ENCODE measurements at places on chromosomes 6 and 20. TPM values are rescaled to one million over a fixed set of nuclear protein-coding genes. Genes with fewer than 3 reads are reported as not detected.

Gene NINL
- polyA plus RNA-seq: 0.79 TPM

DNA sequence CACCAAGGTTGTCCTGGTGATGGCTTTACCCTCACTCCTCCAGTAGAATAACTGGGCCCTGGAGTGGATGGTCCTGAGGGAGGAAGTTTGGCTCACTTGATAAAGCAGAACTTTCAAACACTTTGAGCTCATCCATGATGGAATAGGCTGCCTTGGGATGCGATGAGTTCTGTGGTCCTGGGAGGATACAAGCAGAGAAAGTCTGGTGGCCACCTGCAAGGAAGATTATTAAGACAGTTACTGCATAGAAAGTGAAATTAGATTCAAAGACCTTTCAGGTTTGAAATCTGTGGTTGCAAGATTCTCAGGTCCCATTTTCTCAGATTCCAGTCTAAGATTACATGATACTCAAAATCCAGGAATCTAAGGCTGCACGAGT, 19.9 kb upstream of the CCN5 start:
- no peak for DNase-seq

Gene COL19A1
- not detected for polyA plus RNA-seq

GRCh38 chr20:25336561-25337422, 53.8 kb downstream of the ABHD12 start:
- peak; percentile 21 for DNase-seq

- DNase-seq: no peak
Observed at GRCh38 chr20:57325632-57326356, 3.8 kb upstream of the SPO11 start.

GRCh38 chr6:122569230-122569771, 40.9 kb upstream of the PKIB start:
- no peak for DNase-seq

DNA sequence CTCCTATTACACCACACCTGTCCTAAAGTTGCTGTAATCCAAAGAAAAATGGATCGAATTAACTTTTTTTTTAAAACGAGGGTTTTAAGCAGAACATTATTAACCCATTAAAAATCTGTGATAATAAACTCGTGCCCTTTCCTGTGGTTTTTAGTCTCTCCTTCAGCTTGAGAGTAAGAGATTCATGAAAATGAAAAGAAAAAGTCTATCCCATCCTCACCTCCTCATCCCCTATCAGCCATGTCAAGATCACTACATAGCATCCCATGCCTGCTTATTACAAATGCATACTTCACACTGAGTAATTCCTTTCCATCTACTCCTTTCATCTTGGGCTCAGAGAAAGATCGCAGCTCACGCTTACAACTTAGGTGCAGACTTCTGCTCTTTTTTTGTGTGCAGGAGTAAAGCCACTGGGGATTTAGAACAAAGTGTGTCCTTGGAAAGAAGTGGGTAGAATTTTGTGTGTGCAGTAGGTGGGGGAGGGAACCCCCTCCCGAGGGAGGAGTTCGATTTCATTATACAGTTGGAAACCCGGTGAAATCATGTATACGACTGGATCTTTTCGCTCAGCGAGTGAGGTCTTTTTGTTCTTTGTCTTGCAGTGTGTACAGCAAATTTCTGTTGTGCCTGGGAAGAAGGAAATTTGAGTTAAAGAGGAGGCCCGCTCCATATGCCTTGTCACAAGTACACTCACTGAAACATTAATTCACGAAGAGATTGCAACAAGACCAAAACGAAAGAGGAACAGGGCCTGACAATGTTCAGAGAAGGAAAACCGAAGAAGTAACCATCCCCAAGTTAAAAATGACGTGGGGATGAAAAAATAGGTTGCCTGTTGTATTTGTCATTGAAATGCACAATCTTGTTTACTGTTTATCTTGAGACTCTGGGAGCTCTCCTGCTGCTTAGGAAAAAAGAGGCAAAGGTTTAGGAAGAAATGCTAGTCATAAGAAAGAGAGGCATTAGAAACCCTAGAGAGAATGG, 146.5 kb upstream of the ZNF217 start:
- DNase-seq: no peak

DNA sequence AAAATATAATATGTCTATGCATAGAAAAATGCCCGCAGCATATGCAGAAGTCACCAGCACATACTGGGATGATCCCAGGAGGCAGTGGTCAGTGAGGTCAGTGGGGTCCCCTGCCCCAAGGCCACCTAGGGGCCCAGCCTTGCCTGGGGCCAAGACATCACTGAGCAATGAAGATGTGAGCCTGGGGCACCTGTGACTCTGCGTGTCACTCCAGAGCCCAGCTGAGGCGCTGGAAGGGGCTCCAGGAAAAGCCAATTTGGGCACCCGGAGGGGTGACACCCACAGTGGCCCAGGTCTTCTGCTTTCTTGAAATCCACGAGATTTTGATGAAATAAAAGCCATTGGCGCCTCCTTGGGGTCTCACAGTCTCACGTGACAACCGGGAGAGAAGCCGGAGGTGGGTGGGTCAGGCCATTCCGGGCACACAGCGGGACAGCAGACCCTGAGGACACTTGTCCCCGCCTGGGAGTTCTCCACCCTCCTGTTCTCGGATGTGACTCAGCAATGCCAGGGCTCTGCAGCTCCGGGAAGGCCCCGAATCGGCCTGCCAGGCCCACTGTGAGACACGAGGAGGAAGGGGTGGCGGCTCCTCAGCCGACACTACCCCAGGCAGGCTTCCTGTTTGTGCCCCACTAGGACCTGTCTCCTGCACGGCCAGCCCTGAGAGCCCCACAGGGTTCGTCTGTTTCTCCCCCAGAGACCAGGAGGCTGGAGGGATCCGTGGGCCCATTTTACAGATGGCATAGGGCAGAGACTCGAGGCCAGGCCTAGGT, 24.4 kb upstream of the SLCO4A1 start:
- DNase-seq: no peak

- no peak for DNase-seq
Observed at GRCh38 chr6:102902471-102902870, 1509.0 kb downstream of the GRIK2 start.

Gene PDYN
- not detected for polyA plus RNA-seq

DNA sequence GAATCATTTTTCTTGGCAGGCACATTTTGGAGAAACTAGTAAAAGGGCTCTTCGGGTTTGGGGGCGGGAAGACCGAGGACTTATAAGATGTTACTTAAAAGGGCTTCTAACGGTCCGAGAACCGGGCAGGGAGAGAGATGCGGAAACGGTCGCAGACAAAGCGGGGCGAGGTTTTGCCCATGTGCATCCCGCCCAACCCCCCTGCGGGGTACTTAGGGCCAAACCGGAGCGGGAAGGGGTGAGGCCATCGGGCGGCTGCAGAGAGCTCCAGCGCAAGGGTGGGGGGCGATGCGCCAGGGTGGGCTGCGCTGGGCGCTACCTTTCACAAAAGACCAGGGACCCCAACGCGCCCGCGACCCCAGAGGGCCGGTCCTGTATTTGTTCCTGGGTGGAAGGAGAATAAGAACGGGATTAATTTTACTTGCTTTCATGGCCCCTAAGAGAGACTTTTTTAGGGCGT, 616 bp downstream of the TUBB start:
- no peak for DNase-seq

Gene CD24
- polyA plus RNA-seq: 372 TPM

- no peak for DNase-seq
Observed at GRCh38 chr6:24744911-24745310, 26.0 kb upstream of the C6orf62 start.

- DNase-seq: no peak
Observed at GRCh38 chr6:32815996-32816395, 806 bp downstream of the HLA-DOB start.

- no peak for DNase-seq
Observed at GRCh38 chr6:36132246-36132895, 2.1 kb downstream of the MAPK13 start.

- DNase-seq: no peak
Observed at GRCh38 chr6:89927791-89928550, 33.7 kb downstream of the GJA10 start.

Gene FOXA2
- polyA plus RNA-seq: 0.36 TPM

DNA sequence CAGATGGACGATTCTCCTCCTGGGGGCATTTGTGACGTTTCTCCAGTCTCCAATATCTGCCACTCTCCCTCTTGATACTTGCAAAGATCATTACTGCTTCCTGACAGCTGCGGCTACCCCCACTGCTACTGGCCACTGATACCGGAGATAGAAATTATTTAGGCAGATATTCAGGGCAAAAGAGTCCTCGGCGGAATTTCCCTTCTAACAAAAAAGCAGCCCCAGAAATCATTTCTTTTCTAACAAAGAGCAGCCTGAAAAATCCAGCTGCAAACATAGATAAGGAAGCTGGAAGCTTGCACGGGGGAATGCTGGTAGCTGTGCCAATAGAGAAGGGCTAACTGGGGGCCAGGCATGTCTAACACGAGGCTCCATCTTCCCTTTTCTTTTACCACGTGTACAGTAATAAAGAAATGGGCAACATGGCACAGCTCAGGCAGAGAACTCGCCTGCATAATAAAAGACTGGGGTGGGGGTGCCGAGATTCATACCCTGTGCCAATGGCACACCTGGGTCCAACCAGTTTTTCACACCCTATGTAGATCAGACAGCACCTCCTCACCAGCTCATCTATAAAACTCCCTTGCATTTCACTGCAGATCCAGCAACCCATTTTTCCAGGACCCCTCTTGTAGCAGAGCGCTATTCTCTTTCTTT, 6.1 kb downstream of the TP53RK start:
- no peak for DNase-seq

Gene ZSCAN23
- polyA plus RNA-seq: 2.1 TPM

DNA sequence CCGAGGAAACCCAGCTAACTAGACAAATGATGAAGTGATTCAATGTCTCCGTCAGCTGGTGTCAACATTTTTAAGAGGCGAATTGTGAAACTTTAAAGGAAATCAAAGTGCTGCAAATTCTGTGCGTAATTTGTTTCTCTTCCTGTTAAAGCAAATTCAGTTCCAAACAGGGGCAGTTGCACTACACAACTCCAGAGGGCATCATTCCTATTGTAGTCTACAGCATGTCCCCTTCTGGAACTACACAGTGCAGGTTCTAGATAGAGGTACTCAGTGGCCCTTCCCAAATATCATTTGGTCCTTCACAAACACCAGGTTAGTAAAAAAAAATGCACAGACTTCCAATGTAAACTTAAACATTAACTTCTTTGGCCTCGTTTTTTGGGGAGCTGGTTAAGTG, 38.3 kb upstream of the SMLR1 start:
- DNase-seq: no peak

Gene C20orf202
- polyA plus RNA-seq: not detected

Gene WFDC2
- not detected for polyA plus RNA-seq

Gene ARMC2
- 3.8 TPM for polyA plus RNA-seq

Gene COL11A2
- 0.18 TPM for polyA plus RNA-seq

GRCh38 chr20:20277894-20278335, 90.0 kb upstream of the INSM1 start:
- DNase-seq: no peak

- no peak for DNase-seq
Observed at GRCh38 chr6:68139130-68139529, 496.0 kb upstream of the ADGRB3 start.

- DNase-seq: peak; percentile 38
Observed at GRCh38 chr6:79671600-79672266, 40.6 kb downstream of the SH3BGRL2 start.

- DNase-seq: no peak
Observed at GRCh38 chr6:135310291-135310690, 129.2 kb downstream of the MYB start.

DNA sequence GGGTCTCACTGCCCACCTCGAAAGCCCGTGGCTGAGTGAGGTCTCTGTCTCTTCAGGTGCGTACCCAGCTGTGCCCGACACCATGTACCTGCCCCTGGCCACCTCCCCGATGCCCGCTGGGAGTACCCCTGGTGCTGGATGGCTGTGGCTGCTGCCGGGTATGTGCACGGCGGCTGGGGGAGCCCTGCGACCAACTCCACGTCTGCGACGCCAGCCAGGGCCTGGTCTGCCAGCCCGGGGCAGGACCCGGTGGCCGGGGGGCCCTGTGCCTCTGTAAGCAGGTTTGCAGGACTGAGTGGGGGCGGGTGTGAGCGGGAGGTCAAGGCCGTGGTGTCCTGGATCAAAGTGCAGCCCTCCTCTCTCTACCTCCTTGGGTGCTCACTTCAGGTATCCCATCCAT, 4.7 kb downstream of the CCN5 start:
- no peak for DNase-seq

DNA sequence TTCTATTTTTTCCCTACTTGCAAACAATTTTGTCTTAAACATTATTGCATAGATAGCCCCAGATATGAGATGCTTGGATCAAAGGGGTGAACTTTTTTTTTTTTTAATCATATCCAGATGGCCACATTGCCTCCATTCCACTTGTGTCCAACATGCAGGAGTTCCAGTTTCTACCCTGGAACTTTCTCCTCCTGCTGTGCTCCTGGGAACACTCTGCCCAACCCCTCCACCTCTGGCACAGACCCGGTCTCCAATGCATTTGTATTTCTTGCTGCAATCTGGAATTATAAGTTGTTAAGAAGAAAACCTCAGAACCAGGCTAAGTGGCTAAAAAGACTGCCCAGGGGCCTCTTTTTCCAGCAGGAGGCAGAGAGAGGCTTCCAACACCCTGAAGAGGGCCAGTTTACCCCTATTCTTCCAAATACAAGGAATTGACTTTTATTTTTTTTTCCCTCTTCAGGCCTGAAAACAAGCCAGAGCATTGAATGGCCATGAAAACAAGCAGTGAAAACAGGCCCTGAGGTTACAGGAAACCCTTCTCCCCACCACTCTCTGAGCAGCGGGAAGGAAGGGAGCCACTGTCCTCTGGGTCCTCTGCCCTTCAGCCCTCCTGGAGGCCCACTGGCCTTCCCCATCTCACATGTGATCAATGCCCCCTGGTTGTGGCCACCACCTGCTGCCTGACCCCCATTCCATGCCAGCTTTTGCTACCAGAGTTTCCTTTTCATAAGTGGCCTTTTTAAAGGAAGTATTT, 44.3 kb downstream of the PDYN start:
- DNase-seq: no peak

Gene SLC17A4
- not detected for polyA plus RNA-seq

DNA sequence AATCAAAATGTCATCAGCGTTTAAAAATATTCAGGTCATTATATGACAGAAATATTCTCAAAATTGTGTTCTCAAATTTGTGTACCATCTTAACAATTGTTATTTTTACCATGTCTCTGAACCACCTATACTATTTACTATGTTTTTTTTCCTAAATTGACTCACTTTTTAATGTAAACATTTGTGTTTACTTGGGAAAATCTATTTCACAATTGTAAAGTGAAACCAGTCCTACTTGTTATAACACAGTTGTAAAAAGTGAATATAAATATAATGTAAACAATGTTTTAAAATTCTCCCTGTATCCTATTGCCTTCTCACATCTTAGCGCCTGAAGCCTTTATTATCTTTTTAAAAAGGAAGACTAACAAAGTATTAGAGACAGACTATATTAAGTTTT, 83.5 kb downstream of the ADGRG6 start:
- no peak for DNase-seq

DNA sequence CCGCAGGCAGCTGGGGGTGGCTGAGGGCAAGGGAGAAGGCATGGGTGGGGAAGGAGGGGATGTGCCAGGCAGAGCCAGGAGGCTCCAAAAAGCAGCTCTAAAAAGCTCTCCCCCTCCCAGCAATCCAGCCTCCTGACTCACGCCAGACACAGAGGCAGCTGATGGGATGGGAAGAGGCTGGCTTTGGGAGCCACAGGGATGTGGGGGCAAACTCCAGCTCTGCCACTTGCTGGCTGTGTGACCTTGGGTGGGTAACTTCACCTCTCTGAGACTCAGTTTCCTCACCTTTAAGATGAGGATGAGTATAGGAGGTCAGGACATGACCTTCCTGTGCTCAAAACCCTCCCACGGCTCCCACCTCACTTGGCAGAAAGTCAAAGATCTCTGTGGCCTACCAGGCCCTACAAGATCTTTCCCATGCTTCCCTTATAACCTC, 148.9 kb downstream of the CEBPB start:
- DNase-seq: no peak

Gene DEFB132
- polyA plus RNA-seq: not detected
